ENCODE measurements at places on chromosomes 16 and 17.

- DNase-seq: no peak
These were observed 2.2 kb downstream of the CRISPLD2 start for GRCh38 chr16:84821728-84822689.

DNA sequence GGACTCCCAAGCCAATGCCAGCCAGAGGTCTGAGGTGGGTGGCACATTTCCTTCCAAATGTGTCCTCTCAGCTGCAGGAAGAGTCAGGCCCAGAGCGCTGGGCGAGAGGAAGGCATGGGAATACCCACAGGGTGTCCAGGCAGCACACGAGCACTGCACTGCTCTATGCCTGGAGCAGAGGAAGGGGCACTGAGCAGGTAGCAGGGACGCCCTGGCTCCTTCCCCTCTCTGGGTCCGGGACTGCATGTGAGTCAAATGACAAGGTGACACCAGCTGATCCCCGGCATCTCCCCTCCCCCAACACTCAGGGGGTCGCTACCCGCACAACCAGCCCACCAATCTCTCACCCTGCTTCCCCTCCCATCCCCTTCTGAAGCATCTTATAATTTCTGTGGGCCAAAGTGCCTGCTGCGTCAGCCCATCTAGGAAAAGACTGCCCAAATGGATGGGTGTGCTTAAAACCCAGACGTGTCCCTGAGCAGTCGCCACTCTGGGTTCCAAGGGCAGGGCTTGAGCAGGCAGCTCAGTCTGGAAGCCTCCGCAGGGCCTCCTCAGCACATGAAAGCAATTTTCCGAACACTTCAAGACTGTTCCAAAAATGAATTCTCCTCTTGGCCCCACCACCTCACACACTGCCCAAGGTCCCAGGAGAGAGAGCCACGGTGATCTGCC, 12.0 kb upstream of the BCAR1 start:
- DNase-seq: no peak

DNA sequence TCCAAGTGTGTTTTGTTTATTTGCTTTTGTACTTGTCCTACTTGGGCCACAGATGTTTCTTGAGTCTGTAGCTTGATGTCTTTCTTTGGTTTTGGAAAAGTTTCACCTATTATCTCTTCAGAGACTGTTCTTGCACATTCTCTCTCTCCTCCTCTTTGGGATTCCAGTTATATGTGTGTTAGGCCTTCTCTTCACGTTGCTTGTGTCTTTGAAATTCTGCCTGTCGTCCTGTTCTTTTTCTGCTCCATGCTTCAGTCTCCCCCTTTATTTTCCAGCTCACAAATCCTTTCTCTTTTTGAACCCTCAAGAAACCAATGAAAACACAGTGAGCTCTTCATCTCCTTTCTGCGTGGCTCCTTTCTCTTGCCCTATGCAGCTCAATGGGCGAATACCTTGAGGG, 7.9 kb downstream of the VPS35L start:
- no peak for DNase-seq

DNA sequence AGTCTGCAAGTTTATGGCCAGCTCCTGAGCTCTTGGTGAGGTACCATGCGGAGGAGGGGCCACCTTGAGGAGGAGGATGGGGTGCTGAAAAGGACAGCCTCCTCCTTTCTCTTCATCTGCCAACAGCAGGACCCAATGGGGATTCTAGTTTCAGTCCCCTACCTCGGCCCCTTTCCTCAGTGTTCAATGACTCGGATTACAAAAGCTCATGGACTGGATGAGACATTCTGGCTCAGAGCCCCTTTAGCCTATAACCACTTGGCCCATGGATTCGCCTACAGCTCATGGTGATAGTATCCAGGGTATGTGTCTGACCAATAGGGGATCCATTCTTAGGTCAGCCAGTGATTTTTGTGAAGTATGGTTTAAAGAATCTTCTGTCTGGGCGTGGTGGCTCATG, 8.5 kb upstream of the PIK3R6 start:
- DNase-seq: no peak

DNA sequence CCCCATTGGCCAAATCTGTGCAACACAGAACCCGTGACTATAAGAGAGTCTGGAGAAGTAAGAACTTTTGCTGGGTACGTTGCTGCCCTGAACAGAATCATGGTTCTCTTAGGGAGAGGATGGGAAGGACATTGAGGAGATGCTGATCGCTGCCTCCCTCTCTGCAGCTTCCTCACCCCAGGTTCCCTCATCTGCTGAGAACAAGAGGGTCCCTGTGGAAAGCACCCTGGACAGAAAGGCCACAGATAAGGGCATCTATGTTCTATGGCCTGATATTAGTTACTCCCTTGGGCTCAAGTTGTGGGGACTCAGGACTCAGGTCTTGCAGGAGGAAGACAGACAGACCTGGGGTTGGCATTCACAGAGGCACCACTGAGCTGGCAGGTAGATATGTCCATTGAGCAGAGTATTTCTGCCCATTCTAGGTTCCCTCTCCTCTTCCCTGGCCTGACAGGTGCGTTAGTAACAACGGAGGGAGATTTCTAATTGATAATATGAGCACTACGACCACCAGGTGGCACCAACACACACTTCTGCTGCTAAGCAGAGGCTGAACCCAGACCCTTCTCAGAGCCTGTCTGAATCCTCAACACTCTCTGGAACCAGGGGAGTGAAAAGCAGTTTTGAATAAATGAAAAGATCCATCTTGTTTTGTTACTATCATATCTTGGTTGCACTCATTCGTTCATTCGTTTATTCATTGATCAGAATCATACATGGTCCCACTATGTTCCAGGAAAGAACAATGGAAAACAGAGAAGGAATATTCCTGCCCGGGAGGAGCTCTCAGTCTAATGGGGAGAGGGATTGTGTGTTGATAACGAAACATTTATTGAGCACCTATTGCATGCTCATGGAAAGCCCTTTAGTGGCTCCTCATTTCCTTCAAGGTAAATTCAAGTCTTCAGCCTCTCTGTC, 56.4 kb downstream of the SLC6A2 start:
- peak; percentile 83 for DNase-seq

DNA sequence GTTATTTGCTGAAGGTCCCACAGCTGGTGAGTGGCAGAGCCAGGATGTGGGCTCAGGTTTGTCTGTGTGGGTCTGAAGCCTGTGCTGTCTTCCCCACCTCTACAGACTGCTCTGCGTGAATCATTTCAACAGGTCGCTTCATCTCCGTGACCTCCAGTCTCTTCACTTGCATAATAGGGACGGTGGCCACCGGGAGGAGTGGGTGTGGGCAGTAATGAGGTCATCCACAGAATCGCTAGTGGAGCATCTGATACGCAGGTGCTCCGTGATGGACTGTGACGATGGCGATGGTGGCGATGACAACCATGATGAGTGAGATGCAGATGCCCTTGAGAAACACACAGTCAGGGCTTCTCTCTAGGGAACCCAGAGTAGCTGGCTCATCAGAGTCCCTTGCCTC, 120.2 kb downstream of the RAP1GAP2 start:
- DNase-seq: no peak

GRCh38 chr17:65756760-65757159, 195.3 kb upstream of the AXIN2 start:
- no peak for DNase-seq

GRCh38 chr16:90018297-90018651, 982 bp downstream of the DBNDD1 start:
- no peak for DNase-seq

DNA sequence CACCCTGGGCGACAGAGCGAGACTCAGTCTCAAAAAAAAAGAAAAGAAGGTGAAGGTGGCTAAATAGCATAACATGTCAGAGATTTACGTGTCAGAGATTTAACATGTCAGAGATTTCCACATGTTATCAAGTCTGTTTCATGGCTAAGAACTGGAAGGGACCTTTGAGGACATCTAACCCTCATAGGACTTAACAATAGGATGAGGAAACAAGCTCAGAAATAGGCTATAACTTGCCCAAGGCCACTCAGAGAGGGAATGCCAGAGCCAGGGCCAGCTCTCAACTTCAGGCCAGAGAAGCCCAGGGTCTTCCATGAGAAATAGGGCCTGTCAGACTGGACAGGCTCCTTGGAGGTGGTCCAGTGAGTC, 26.8 kb upstream of the ZNF629 start:
- no peak for DNase-seq

GRCh38 chr17:42467889-42468288, 9.2 kb downstream of the ATP6V0A1 start:
- DNase-seq: no peak

DNA sequence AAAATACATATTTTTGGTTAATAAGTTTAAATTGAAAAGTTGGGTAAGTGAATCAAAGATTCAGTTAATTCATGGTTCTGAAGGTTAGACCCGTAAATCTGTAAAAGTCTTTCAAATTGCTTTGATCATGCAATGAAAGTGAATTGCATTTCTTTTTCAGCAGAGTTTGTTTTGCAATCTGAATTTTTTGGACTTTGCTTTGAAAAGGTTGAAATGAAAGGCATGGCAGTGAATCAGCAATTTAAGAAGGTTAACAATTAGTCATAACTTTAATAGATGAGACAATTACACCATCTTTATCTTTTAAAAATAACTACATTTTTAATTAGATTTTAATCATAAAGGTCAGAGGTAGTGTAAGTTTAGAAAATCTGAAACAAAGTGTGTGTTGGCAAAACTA, 310.9 kb upstream of the KCNJ16 start:
- no peak for DNase-seq

GRCh38 chr16:17475104-17475503, 4.3 kb upstream of the XYLT1 start:
- no peak for DNase-seq

DNA sequence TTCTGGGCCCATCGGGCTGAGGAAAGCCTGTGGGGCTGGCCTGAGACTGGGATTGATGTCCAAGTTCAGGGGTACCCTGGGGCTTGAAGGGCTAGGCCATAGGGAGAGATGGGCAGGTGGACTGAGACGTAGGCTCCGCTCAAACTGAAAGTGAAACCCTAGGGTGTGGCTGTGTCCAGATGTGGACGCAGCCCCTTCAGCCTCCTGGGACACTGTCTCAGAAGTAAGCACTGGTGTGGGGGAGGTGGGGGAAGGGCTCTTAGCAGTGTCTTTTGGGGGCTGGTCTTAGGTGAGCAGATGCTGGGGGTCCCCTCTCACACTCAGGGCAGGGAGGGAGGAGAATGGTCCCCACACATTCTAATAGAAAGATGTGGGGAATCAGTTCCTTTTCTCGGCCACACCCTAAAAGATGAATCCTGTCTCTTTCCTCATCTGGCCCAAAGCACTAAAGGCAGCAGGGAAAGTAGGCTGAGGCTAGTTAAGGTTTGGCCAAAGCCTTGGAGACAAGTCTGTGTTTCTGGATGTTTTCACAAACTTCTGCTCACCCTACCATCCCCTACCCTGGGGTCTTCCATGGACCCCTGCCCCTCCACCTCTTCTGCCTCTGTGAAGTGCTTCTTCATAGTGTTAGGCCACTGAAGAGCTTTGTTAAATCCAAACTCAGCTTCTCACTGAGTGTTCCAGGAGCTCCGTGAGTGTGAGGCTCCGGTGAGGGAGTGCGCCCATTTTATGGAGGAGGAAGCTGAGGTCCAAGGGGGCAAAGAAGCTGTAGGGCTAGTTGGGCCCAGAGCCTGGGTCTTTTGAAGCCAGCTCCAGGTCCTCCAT, 5.6 kb downstream of the FMNL1 start:
- peak; percentile 47 for DNase-seq

DNA sequence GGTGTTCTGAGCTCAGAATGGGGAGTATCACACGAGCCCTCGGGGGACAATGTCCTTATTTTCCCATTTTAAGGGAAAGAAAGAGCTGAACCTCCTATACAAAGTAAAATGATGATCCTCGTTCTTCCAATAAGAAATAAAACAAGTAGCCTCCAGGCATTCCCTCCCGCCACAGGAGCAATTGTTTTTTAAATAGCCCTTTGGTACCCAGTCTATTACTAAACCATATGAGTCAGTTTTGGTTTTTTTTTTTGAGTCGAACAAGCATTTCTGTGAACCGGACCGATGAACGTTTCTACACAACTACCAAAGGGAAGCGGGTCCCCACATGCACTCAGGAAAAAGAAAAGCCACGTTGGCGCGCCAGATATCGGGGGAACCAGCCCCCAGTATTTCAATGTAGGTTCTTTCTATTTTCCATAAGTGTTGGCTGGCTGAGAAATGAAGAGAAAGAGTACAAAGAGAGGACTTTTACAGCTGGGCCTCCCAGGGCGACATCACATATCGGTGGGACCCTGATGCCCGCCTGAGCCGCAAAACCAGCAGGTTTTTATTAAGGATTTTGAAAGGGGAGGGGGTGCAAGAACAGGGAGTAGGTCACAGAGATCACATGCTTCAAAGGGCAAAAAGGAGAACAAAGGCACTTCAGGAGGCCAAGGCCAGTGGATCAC, 3.8 kb upstream of the DCXR start:
- no peak for DNase-seq

DNA sequence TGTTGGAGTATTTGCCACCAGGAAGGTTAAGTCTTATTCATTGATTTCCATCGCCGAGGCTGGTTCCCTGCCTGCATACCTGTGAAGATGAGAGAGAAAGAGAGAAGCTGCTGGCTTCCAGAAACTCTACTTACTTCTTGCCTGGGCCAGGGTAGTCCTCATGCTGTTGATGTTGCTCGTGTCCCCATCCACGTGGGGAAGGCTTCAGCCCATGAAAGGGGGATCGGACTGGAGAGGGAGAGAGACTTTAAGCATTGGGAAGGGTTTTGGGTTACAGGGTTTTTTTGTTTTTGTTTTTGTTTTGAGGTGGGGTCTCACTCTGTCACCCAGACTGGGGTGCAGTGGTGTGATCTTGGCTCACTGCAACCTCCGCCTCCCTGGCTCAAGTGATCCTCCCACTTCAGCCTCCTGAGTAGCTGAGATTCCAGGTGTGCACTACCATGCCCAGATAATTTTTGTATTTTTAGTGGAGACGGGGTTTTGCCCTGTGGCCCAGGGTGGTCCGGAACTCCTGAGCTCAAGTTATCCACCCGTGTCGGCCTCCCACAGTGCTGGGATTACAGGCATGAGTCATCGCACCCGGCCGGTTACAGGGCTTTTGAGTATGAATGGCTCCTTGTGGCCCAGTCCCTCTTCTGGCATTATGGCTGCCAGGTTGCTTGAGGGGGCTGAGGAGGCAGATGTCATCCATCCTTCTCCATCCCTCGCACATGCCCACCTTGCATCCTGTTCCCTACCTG, 26.6 kb downstream of the ITGB3 start:
- DNase-seq: no peak

GRCh38 chr17:60851181-60851580, 173.5 kb downstream of the BCAS3 start:
- no peak for DNase-seq

DNA sequence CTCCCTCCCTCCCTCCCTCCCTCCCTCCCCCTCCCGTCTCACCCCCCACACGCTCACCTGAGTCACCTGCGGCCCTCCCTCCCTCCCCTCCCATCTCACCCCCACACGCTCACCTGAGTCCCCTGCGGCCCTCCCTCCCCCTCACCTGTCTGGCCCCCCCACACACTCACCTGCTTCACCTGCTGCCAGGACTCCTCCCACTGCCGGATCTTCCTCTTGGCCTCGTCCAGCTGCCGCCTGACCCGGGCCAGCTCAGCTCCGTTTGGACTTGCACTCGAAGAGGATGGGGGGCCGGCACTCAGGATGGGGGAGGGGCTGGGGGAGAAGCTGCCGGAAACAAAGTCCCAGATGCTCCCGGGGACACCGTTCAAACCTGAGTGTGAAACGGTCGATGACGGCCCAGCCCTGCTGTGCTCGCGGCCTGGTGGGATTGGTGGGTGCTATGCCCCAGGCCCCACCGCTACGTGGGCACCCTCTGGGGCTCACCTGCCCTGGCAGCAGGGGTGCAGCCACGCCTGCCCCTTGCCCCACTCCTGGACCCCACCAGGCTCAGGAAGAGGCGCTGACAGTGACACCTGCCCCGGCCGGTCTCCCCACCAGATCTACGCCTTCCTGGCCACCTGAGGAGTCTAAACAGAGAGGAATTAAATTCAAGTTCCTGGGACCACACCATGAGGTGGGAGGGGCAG, 15.9 kb downstream of the GNPTG start:
- DNase-seq: no peak

GRCh38 chr16:58280146-58280845, 14.5 kb downstream of the PRSS54 start:
- DNase-seq: no peak
